ENCODE measurements at places on chromosomes 1 and 21.

- no peak for DNase-seq
Observed at GRCh38 chr1:22639286-22639685, 2.9 kb downstream of the C1QA start.

- DNase-seq: no peak
Observed at GRCh38 chr1:71157151-71157550, 76.3 kb upstream of the ZRANB2 start.

DNA sequence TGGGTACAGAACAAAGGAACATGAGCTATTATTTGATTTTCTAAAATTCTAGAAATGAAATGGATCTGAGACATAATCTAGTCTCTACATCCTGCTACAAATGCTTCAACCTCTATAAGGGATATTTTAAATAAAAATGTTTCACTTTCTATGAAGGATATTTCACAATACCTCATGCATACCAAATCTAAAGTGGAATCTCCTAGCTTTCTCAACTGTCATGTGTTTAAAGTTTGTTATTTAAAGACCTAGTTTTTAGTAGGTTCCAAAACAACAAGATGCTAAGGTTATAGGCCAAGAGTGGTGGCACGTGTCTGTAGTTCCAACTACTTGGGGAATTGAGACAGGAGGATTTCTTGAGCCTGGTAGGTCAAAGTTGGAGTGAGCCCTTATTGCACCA lies 47.6 kb downstream of the KDM5B start:
- no peak for DNase-seq

DNA sequence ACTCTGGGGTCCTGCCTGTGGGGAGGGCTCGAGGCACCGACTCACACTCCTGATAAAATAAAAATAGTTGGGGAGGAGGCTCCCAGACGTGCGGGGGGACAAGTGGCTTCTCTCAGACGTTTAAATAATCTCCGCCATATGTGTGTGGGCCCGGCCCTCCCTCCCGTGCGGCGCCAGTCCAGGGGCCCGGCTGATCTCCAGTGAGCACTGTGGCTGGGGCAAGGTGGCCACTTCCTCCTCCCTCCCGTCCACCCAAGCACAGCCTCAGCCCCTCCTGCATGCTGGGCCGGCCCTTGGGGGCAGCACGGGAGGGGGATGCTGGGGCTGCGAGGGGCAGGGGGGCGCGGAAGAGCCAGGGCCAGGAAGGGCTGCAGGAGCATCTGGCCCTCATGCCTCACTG lies 4.0 kb upstream of the PLCH2 start:
- DNase-seq: no peak

- no peak for DNase-seq
Observed at GRCh38 chr1:167429612-167430011, 88.7 kb downstream of the CD247 start.

DNA sequence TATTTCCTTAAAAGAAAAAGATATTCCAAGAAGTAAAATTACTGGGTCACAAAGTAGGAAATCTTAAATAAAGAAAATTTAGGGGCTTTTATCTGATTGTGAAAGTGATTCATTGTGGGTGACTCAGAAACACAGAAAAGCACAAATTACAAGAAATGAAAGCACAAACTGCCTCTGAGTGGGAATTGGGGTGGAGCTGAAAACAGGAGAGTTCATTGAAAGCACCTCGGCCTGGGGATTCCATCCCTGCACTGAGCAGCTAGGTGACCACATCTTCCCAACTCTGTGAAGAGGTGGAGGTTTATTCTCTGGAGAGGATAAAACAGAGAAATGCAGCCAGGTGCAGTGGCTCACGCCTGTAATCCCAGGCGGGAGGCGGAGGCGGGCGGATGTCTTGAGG lies 7.4 kb downstream of the GJA4 start:
- DNase-seq: no peak

GRCh38 chr1:106780066-106780465 lies 276.4 kb upstream of the PRMT6 start:
- DNase-seq: no peak
